Bronchus fibroblast of lung (primary cell): ENCODE measurements at places on chromosomes 7 and 10. TPM values are rescaled to one million over a fixed set of nuclear protein-coding genes. Genes with fewer than 3 reads are reported as not detected.

The TMEM236 gene
- total RNA-seq = not detected in 2 replicates

The GATA3 gene
- not detected in 2 replicates for total RNA-seq

The DDX56 gene
- 60.2 and 64.1 TPM in 2 replicates for total RNA-seq

The ADAP1 gene
- total RNA-seq = 0.84 and 1.3 TPM in 2 replicates

The SPDYE6 gene
- total RNA-seq = not detected in 2 replicates

The C10orf53 gene
- total RNA-seq = not detected in 2 replicates

The OR2A5 gene
- not detected in 2 replicates for total RNA-seq

The AMZ1 gene
- total RNA-seq = not detected in 2 replicates

The LIPN gene
- not detected in 2 replicates for total RNA-seq

The VAX1 gene
- not detected in 2 replicates for total RNA-seq

The SLC39A12 gene
- total RNA-seq = not detected in 2 replicates

The NOLC1 gene
- total RNA-seq = 57.7 and 67.1 TPM in 2 replicates

The TSPAN13 gene
- total RNA-seq = 7.2 and 7.3 TPM in 2 replicates

The C10orf62 gene
- not detected in 2 replicates for total RNA-seq

The VWDE gene
- 0.15 and 0.17 TPM in 2 replicates for total RNA-seq

The AGR3 gene
- not detected in 2 replicates for total RNA-seq

The PRR15 gene
- not detected in 2 replicates for total RNA-seq

The STK31 gene
- not detected in 2 replicates for total RNA-seq

The TES gene
- 40.9 and 47.1 TPM in 2 replicates for total RNA-seq

The GLI3 gene
- total RNA-seq = 2.9 and 3.3 TPM in 2 replicates

The GTPBP10 gene
- total RNA-seq = 13.2 and 17.5 TPM in 2 replicates

The SPDYE2B gene
- not detected in 2 replicates for total RNA-seq

The NEUROG3 gene
- total RNA-seq = not detected in 2 replicates

The ITGA8 gene
- total RNA-seq = under 0.01 TPM in 1 of 2 replicates, not detected in the other

The ZDHHC4 gene
- 45.7 and 52.0 TPM in 2 replicates for total RNA-seq

The ATOH7 gene
- 0.30 TPM in 1 of 2 replicates, not detected in the other for total RNA-seq

The TFPI2 gene
- total RNA-seq = 4.6 and 5.0 TPM in 2 replicates

The FHIP2A gene
- total RNA-seq = 7.0 and 7.9 TPM in 2 replicates

The LHFPL3 gene
- total RNA-seq = not detected in 2 replicates

The FGFBP3 gene
- 1.3 and 2.2 TPM in 2 replicates for total RNA-seq

The SMO gene
- 17.8 and 18.8 TPM in 2 replicates for total RNA-seq

The IFIT1B gene
- not detected in 2 replicates for total RNA-seq

The DAGLB gene
- 9.4 and 11.6 TPM in 2 replicates for total RNA-seq

The RBP3 gene
- total RNA-seq = not detected in 2 replicates

The SPDYE9 gene
- not detected in 2 replicates for total RNA-seq

The DNAH11 gene
- total RNA-seq = under 0.01 and 0.59 TPM in 2 replicates

The BLNK gene
- 0.15 and 0.50 TPM in 2 replicates for total RNA-seq

The SPDYE2 gene
- not detected in 2 replicates for total RNA-seq

The TMEM213 gene
- total RNA-seq = not detected in 2 replicates

The GPR37 gene
- 5.9 and 6.2 TPM in 2 replicates for total RNA-seq
